GM04503 (cell line): ENCODE measurements at places on chromosomes 7 and 10.

DNA sequence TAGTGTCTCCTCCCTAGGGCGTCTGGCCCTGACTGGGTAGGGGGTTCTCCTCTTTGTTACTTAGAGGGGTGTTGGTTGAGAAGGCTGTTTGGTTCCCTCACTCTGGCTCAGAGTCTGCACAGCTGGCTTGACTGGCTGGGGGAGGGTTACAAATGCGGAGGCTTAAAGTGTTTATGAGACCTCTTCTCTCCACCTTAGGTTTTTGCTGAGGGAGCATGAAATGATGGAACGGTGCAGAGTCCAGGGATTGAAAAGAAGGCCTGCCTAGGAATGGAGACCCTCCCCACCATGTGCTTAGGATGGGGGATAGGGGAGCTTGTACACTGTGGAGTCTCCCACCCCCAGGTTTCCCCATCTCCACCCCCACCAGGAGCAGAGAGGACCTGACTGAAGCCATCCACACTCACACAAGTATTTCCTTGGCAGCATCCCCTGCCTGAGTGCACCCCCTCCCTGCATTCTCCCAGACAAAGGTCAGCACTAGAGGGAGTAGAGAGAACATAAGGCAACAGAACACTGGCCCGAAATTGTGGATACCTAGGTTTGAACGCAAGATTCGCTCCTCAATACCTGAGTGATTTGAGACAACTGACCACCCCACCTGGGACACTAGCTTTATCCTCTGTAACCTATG, 1.7 kb upstream of the LDB1 start:
- no peak for DNase-seq

- DNase-seq, result no peak
Measured at GRCh38 chr10:6390213-6390845, 187.6 kb downstream of the PFKFB3 start.

- DNase-seq, result no peak
Measured at GRCh38 chr10:21388589-21388988, 136.9 kb downstream of the SKIDA1 start.

DNA sequence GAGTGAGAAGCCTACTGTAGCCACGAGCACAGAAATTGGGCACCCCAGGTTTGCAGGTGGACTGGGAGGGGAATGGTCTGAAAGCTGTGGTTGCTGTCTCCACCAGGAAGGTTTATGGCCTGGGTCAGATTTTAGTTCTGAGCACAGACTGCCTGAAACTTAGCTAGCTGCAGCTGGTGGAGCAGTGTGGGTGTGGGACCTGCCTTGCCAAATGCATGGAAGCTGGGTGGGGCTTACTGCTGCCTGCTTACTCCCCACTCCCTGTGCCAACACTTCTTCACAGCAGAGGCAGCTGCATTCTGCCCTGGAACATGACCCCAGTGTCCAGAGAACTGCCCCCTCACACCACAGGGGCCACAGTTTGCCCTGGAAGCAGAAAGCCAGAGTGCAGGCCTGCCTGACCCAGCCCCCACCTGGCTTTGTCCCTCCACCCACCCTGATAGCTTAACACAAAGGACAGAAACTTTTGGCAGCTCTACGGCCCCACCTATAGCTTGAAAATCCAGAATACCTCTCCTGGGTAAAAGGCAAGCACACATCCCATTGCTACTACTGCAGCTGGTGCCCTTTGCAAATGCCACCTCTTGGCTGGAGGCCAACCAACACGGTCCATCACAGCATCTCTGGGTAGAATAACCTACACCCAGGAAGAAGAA, 281.6 kb downstream of the AGMO start:
- DNase-seq, result no peak

GRCh38 chr7:129434675-129435318, 565 bp downstream of the STRIP2 start:
- DNase-seq, result no peak

GRCh38 chr10:50993771-50994251, 80.5 kb upstream of the PRKG1 start:
- DNase-seq, result peak; percentile 78

DNA sequence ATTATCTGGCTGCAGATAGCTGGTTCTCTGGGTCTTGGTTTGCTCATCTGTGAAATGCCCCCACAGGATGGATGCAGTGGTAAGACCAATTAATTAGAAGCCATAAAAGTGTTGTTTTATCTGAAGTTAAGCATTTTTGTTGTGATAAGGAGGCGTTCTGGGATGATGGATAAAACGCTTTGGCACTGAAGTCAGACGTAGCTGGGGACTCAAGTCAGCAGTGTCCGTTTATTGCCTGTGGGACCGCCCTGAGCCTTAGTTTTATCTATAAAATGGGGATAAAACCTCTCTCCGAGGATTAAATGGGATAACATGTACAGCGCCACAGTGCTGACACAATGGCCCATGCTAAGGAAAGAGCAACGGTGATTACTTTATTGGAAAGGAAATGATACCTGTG, 34.7 kb downstream of the TCF7L2 start:
- DNase-seq, result no peak

GRCh38 chr7:146656988-146657387, 540.4 kb downstream of the CNTNAP2 start:
- DNase-seq, result no peak

- no peak for DNase-seq
Measured at GRCh38 chr10:118209215-118209614, 132.9 kb downstream of the FAM204A start.

DNA sequence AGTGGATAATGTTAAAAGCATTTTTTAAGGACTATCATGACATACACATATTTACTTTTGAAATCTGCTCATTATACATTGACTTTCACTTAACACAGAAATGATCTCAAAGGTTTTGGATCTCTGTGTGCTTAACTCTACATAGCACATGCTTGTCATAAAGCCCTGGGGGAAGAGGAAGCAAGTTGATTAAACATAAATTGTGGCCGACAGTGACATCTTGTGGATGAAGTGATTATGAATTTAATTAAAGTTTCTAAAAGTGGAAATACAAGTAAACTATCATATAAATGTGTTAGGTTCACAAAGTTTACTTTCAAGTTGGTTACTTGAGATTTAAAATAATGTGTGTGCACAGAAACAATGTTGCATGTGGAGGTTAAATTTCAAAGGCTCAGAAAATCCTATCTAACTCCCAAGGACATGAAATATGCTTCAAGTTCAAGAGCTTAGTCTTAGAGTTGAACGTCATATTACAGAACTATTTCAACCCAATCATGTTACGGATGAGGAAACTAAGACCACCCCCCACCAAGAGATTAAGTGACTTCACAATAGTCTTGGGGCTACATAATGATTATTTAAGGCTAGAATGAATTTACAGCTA, 1247.8 kb downstream of the GATA3 start:
- DNase-seq, result no peak

DNA sequence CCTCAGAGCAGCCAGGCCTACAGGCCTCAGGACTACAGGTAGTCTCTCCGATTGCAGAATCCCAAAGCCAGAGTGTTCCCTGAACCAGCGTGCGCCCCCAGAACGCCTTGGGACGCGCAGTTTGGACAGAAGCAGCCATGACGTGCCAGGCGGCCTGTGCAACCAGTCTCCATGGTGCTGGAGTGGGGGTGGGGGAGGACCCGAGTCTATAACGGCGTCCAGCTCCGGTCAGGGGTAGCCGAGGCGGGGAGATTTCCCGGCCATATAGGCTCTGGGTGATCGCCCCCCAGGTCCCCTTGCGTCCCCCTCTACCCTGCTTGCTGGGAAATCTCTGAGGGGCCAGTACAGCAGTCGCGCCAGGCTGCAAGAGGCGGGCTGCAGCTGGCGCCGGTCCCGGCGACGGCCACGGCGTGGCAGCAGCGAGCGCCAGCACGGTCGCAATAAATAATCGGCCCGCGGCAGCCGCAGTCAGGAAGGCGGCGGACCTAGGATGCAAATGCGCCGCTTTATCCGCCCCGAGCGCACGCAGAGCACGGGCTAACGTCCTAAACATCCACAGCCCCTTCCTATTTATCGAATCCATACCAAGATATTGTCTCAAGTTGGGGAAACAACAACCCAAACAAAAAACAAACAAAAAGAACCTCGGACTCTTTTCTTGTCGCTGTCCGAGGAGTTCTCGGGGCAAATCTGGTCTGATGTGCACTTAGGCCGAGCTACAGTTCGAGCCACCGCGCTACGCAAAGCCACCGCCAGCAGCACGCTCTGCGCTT, 1.6 kb downstream of the HOXA3 start:
- no peak for DNase-seq

DNA sequence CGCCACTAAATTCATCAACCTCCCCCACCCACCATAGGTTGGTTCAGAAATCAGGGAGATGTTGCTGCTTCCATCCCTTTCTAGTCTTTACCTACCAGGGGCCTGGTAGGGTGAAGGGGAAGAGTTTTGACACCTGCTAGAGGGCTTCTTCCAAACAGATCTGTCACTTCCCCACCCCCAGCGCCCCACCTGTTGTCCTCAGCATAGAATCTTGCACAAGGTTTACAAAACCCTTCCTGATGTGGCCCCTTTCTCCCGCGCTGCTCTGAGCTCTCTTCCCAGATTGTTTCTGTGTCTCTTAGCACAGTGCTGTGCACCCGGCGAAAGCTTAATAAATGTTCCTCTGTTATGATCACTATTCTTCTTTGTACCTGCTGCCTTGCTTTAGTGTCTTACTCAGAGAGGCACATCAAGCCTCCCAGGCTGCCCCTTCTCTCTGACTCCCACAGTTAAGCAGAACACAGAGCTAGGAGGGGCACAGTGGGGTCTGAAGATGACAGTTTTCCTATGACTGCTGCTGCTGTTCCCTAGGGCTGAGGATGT, 11.2 kb upstream of the C10orf95 start:
- DNase-seq, result no peak

GRCh38 chr7:82078807-82079206, 309.0 kb upstream of the HGF start:
- DNase-seq, result no peak

- DNase-seq, result no peak
Measured at GRCh38 chr10:119025336-119025735, 4.2 kb upstream of the NANOS1 start.

GRCh38 chr7:94962661-94963060, 55.3 kb downstream of the PPP1R9A start:
- no peak for DNase-seq

DNA sequence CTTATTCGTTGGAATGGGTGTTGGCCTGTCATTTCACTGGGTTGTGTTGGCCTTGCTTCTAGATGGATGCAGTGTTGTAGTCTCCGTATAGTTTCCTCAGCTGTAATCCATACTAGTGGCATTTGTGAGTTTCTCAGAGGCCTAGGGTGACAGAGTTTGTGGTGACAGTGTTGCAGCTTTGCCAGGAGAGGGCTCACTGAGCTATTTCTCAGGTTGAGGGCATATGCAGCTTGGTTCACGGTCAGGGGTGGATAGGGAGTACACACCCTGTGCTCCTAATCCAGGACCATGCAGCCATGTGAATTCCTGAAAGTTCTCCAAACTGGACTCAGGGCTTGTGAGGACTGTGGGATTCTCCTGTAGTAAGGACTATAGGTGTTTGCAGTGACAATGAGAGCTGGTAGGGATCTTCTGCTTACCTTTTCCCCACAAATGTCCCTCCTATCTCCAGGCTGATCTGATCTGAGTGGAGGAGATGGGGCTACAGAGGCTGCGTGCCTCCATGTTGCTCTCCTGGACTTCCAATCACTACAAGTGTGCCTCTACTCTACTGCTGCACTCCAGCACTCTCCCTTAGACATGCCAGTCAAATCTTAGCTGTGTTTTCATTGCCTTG, 229.0 kb downstream of the STK31 start:
- no peak for DNase-seq

DNA sequence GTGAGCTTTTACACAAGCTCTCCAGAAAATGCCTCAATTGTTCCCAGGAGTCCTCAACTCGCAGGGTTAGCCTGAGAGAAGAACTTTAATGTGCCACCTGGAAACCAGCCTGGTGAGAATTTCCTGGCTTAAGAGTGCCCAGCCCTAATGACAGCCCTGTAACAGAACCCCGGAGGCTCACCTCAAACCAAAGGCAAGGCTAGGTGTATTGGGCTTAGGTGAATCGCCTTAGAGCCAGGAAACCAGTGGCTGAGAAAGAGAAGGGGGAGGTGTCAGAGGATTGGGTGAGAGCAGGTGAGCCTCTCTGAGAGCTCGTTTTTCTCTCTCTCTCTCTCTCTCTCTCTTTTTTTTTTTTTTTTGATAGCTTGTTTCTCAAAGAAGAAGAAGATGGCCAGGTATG, 7.3 kb downstream of the OCM2 start:
- DNase-seq, result no peak

GRCh38 chr7:153942036-153942435, 110.2 kb upstream of the DPP6 start:
- no peak for DNase-seq

DNA sequence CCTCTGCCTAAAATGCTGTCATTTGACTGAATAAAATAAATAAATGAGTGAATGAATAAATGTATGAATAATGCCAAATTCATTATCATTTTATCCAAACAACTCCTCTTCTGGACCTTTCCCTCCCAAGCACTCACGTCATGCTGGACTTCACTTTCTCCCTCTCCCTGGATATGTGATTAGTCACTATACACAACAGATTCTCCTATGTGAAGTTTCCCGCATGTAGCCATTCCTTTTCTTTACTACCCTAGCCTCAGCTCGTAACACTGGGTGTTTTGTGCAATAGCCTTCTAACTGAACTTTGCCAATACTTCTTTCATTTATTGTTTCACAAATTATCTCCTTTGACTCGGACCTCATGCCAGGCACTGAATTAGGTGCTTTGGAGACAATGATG, 87.6 kb upstream of the IL6 start:
- DNase-seq, result no peak

GRCh38 chr7:34850681-34851080, 186.6 kb downstream of the DPY19L1 start:
- DNase-seq, result no peak

GRCh38 chr7:129375141-129375938, 58.9 kb upstream of the STRIP2 start:
- DNase-seq, result no peak
